Prostate gland (tissue), 2 donors: ENCODE measurements at places on chromosomes 4 and X. TPM values are rescaled to one million over a fixed set of nuclear protein-coding genes. Genes with fewer than 3 reads are reported as not detected.

DNA sequence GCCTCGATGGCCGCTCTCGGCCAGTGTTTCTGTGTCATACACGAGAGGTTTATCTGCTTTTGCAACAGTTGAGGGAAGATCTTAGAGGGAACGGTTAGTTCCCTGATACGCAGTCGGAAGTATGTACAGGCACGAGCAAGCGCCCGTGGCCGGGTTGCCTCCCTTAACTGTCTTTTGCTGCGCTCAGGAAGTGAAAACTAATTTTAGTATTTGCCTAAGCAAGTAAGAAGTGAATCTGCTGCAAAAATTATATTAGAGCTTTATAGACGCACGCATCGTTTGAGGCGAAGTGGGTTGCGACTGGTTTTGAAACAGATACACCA lies 695 bp downstream of the MTM1 start:
- no peaks in the 10 kb centered on the region for H3K27me3 ChIP-seq
- DNase-seq = no peak
- peak overlapping the region; percentile 60 for H3K4me3 ChIP-seq
- H3K36me3 ChIP-seq = no peaks in the 10 kb centered on the region
- peak overlapping the region; percentile 77 for H3K27ac ChIP-seq
- no peaks in the 10 kb centered on the region for H3K4me1 ChIP-seq

DNA sequence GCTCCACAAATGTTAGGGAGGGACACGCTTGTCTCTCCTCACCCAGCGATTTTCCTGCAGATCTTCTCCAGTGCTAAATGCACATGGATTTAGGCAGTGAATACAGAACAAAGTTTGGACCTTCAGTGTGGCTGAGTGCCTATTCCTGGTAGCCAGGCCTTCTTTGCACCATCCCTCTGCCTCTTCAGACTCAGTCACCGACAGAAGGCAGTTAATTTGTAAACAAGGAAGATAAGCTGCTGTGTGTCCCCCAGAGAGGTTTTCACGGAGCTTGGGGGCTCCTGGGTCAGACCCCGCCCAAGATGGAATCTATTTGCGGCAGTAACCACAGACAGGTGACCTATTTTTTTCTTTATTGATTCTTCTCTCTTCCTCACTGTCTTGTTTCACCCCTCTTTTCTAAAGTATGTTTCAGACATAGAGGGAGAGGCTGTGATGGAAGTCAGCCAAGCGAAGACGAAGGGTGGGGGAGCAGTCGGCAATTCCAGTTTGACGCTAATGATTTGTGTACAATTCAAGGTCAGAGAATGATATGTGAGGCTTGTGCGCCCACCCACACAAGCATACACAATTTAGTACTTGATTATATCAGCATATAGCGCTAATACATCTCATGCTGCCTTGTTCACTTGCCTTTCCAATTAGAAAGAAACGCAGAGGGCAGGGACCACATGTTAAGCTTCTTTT lies 200.8 kb downstream of the MGST2 start:
- H3K27ac ChIP-seq = no peak overlapping the region
- DNase-seq = no peak
- no peaks in the 10 kb centered on the region for H3K36me3 ChIP-seq
- H3K4me3 ChIP-seq = no peak overlapping the region

The FABP2 gene
- not detected for total RNA-seq

The MSX1 gene
- total RNA-seq = 2.2 TPM

The ARHGAP36 gene
- total RNA-seq = 0.36 TPM
